ENCODE measurements at places on chromosomes 2 and 18.
A peak's percentile ranks its signal among the peaks of the same experiment; 100 is the strongest.

- DNase-seq, result no peak
Observed at GRCh38 chr2:146950911-146951310, 893.9 kb upstream of the ACVR2A start.

GRCh38 chr2:75503048-75503607, 57.6 kb downstream of the EVA1A start:
- no peak for DNase-seq

DNA sequence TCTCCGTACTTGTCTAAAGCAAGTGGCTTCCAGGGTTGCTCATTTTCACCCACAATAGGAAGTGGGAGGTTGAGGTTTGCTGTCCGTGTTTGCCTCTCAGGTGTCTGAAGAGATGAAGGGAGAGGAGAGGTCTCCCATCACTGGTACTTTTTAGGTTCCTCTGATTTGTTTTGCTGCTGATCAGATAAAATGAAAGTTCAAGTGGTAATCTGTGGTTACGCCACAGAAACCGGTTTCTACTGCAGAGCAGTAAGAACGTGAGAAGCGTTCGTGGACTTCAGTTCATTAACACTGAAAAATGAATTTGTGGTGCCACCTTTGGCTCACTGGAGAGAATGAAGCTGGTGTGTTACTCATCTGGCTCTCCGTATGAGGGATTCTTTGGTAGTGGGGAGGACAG, 118.2 kb downstream of the GBX2 start:
- peak; percentile 11 for DNase-seq

GRCh38 chr2:191800874-191801273, 46.0 kb downstream of the CAVIN2 start:
- no peak for DNase-seq

- DNase-seq, result no peak
Observed at GRCh38 chr2:158934170-158934569, 34.3 kb upstream of the TANC1 start.

- DNase-seq, result no peak
Observed at GRCh38 chr2:4900861-4901770, 791.1 kb upstream of the SOX11 start.

Data from stimulated activated CD4-positive, alpha-beta T cell treated with anti-CD3 and anti-CD28 coated beads, Interleukin-4, amount 100 ng/mL, for 48 hours (primary cell).